ENCODE measurements at places on chromosomes 1 and 21.

DNA sequence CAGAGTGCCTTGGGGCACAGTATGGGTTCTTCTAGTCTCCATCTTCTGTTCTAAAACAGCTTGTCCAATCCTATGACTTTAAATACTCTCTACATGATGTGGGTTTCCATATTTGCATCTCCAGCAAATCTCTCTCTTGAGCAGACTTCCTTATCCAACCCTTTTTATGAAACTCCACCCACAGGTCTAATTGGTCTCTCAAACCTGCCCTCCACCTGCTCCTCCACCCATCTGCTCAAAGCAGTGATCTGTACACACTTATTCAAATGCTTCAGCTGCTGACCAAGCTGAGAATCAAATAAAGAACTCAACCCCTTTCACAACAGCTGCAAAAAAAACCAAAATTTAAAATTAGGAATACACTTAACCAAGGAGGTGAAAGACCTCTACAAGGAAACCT, 11.5 kb downstream of the MCOLN2 start:
- no peak overlapping the region for H3K4me3 ChIP-seq
- no peak for DNase-seq
- no peaks in the 10 kb centered on the region for H3K36me3 ChIP-seq
- H3K27me3 ChIP-seq: no peaks in the 10 kb centered on the region

- H3K36me3 ChIP-seq: no peaks in the 10 kb centered on the region
- no peak overlapping the region for H3K27ac ChIP-seq
- DNase-seq: no peak
- no peaks in the 10 kb centered on the region for H3K27me3 ChIP-seq
These were observed 154.0 kb upstream of the WNT4 start for GRCh38 chr1:22296701-22297591.

GRCh38 chr21:15682186-15682895, 47.4 kb upstream of the USP25 start:
- no peak overlapping the region for H3K27ac ChIP-seq
- H3K36me3 ChIP-seq: no peaks in the 10 kb centered on the region
- no peaks in the 10 kb centered on the region for H3K27me3 ChIP-seq
- H3K4me1 ChIP-seq: no peaks in the 10 kb centered on the region

DNA sequence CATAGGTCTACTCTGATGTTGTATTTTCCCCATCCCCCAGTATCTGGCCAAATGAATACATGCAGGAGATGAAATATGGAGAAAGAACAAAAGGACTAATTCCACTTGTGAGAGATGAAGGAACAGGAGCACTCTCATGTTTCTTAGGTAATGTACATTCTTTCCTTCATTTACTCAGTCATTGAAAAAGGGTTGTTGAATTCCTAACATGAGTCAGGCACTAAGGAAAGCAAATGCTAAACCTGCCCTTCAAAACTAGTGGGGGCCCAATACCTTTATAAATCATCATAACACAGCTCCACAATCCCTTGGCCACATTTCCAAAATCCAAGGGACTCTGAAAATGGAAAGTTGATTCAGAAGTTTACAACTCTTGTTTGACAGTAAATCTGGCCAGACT, 94.3 kb downstream of the DIRAS3 start:
- DNase-seq: no peak
- H3K27ac ChIP-seq: no peak overlapping the region
- no peaks in the 10 kb centered on the region for H3K27me3 ChIP-seq
- H3K4me3 ChIP-seq: no peak overlapping the region

DNA sequence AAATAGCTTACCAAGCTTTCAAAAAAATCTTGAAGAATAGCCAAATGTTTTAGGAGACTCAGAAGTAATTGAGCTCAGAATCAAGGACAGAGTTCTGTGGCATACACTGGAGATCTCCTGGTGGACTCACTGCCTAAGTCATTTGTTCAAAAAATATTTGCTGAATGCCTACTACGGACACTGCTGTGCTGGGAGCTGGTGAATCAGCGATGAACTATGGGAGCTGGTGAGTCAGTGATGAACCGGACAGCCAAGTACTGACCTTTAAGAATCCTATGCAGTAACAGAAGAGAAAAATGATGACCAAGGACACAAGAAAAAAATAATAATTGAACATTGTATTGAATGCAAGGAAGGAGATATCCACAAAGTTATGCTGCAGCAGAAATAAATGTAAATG, 717.9 kb upstream of the CXADR start:
- no peak overlapping the region for H3K27ac ChIP-seq
- no peaks in the 10 kb centered on the region for H3K36me3 ChIP-seq
- no peaks in the 10 kb centered on the region for H3K4me1 ChIP-seq
- peak; percentile 61 for DNase-seq
- H3K27me3 ChIP-seq: no peaks in the 10 kb centered on the region
- no peak overlapping the region for H3K4me3 ChIP-seq

DNA sequence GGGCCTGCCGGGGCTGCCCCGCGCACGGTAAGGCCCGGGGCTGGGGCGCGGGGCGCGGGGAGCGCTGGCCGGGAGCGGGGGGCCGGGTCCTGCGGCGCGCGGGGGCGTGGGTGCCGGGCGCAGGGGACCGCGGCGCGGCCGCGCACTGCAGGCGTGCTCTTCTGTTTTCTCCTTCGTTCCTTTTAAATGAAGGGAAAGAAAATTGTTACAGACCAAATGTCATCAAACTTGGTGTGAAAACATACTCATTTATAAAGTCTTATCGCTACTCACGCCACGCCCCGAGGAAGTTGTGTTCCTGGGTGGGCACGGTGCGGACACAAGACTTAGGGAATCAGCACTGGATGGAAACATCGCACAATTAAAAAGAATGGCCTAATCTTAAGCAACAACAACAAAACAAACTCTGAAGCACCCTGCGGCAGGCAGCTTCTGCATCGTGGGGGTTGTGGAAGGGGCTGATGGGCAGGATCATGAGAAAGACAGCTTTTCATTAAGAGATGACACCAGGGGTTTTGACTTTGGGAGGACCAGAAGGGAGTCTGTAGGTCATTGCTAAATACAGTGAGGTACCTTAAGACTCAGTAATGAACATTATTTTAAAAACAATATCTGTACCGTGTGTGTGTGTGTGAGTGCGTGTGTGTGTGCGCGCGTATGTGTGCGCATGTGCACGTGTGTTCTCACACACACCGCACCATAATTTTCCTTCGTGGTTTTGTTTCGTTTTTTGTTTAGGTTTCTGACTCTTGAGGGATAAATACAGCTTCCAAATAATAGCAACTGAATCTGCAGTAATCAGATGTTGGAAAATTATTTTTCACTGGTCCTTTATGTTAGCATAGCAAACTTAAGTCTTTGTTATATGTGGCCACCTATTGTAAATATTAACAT, 548 bp downstream of the B3GALT5 start:
- H3K27me3 ChIP-seq: no peaks in the 10 kb centered on the region
- H3K27ac ChIP-seq: no peak overlapping the region
- H3K36me3 ChIP-seq: no peaks in the 10 kb centered on the region
- DNase-seq: no peak
- peak overlapping the region; percentile 27 for H3K4me3 ChIP-seq

DNA sequence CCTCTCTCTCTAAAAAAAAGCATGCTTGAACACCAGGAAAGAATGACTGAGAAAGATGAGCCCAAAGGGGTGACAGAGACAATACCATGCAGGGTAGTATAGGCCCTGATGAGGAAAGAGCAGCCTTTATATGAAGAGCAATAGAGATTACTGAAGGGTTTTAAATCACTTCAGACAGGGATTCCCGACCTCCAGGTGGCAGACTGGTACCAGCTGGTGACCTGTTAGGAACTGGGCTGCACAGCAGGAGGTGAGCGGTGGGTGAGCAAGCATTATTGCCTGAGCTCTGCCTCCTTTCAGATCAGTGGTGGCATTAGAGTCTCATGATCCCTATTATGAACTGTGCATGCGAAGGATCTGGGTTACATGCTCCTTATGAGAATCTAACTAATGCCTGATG, 30.8 kb upstream of the GTF2B start:
- H3K36me3 ChIP-seq: no peaks in the 10 kb centered on the region
- no peak overlapping the region for H3K27ac ChIP-seq
- DNase-seq: no peak
- H3K4me3 ChIP-seq: no peak overlapping the region

- DNase-seq: no peak
- no peaks in the 10 kb centered on the region for H3K27me3 ChIP-seq
- H3K4me3 ChIP-seq: no peak overlapping the region
- no peak overlapping the region for H3K27ac ChIP-seq
These were observed 8.0 kb downstream of the RCSD1 start for GRCh38 chr1:167638064-167638463.

DNA sequence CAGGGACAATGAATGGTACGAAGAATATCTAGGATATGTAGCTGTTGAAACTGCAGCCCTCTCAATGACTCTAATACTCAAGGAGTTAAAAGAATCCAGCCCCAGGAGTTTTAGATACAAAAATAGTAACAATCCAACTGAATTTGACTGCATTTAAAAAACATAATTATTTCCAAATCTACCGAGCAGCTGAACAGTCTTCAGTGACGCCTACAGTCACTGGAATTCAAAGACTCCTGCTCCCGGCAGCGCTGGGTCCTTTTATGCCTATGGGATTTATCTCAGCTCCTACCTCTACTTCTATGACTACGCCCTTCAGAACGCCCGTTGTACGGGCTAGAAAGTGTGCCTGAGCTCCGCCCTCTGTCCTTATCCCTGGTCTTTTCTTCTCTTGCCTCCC, 55.7 kb downstream of the WARS2 start:
- DNase-seq: no peak
- no peaks in the 10 kb centered on the region for H3K36me3 ChIP-seq
- no peak overlapping the region for H3K4me3 ChIP-seq
- H3K27ac ChIP-seq: no peak overlapping the region
- H3K4me1 ChIP-seq: peaks cover 2% of the 10 kb centered on the region

DNA sequence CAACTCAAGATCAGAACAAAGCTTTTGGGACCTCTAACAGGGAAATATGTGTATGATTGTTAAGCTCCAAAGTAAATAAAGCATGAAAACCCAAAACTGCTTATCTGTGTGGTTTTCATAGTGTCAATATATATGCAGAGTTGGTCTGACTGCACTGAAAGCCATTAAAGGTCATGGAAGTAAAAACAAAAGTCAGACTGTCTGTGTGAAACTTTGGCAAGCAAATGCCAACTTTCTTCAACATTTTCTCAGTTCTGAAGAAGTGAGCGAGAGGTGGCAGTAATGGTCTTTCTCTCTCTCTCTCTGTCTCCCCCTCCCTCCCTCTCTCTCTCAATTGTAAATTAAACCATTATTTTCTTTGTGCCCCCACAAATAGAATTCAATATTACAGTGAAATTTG, 100.1 kb upstream of the S1PR1 start:
- H3K36me3 ChIP-seq: no peaks in the 10 kb centered on the region
- no peaks in the 10 kb centered on the region for H3K27me3 ChIP-seq
- no peak overlapping the region for H3K4me3 ChIP-seq
- DNase-seq: no peak
- no peak overlapping the region for H3K27ac ChIP-seq
- H3K4me1 ChIP-seq: no peaks in the 10 kb centered on the region

DNA sequence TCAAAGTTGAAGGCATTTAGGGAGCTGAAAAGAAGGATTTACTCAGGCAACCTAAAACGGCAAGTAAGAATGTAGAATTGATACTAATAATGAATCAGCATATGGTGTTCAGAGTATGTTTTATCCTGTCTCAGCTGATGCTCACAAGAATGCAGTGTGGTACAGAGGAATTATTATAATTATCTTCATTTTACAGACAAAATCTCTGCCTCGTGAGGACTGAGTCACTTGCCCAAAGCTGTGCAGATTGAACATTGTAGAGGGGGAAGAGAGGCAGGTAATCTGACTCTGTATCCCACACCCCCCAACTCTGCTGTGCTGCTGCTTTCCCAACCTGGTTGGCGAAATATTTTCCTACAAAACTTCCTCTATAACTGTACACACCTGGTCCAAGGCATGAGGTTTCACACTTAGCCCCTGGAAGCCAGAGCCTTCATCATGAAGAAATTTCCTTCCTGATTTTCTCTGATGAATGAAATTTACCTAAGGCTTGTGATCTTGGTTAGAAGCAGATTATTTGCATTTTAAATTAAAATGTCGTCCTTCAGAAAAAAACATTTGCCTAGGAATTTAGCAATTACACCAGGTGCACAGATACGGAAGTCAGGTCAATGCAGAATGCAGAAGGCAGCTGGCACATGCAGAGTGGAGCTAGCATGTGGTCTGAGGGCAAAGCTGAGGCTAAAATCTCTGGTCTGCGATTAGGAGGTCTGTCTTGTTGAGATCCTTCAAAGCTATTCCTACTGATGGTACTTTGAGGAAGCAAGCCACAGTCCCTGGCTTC, 52.8 kb downstream of the DPT start:
- no peak overlapping the region for H3K4me3 ChIP-seq
- no peaks in the 10 kb centered on the region for H3K36me3 ChIP-seq
- H3K27ac ChIP-seq: no peak overlapping the region
- no peak for DNase-seq

- H3K4me3 ChIP-seq: no peak overlapping the region
- no peak overlapping the region for H3K27ac ChIP-seq
- no peaks in the 10 kb centered on the region for H3K4me1 ChIP-seq
- no peak for DNase-seq
- no peaks in the 10 kb centered on the region for H3K36me3 ChIP-seq
These were observed 1.4 kb downstream of the ESRRG start for GRCh38 chr1:216721863-216722262.

DNA sequence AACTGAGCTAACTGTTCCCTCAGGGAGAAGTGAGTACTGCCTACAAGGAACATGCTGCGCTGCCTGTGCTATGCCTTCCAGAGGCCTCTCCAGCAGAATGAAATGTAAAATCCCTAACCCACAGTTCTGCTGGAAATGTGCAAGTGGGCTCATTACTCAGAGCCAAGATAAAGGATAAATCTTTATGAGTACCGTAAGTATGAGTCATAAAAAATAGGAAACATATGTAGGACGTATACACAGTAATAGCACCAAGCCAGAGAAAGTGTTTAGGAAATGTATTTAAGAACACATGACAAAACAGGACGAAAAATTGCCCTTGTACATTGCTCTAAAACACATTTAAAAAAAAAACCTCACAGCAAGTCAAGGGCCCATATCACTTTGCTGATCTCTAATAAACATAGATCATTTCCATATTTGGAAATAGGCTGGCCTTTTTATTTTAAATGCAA, 104.6 kb downstream of the TGFBR3 start:
- H3K4me1 ChIP-seq: peaks cover 34% of the 10 kb centered on the region
- H3K27me3 ChIP-seq: no peaks in the 10 kb centered on the region
- H3K4me3 ChIP-seq: no peak overlapping the region
- no peak for DNase-seq
- H3K36me3 ChIP-seq: no peaks in the 10 kb centered on the region

DNA sequence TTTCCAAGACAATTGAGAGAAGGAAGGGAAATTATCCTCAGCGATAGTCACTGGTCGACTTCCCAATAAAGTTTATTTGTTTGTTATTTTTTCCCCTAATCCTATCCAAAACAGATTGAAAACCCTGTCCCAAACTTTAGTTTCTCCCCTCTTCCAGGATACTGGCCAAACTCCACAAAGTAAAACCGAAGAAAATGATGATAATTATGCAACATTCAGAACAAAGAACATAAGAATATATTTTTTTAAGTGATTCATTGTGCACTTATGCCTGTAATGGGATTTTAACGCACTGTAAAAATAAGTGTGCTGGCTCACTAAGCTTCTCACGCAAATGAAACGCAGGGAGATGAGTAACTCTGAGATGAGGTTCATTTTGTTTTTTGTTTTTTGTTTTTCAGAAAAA, 6.0 kb downstream of the GLIS1 start:
- H3K4me3 ChIP-seq: no peak overlapping the region
- no peak for DNase-seq
- H3K27ac ChIP-seq: no peak overlapping the region
- H3K4me1 ChIP-seq: no peaks in the 10 kb centered on the region
- H3K36me3 ChIP-seq: no peaks in the 10 kb centered on the region

GRCh38 chr1:153122831-153123421, 9.6 kb upstream of the SPRR2F start:
- no peak overlapping the region for H3K4me3 ChIP-seq
- peaks cover 3% of the 10 kb centered on the region for H3K4me1 ChIP-seq
- no peaks in the 10 kb centered on the region for H3K27me3 ChIP-seq
- DNase-seq: peak; percentile 72
- H3K27ac ChIP-seq: peak overlapping the region; percentile 56

Data from ovary (tissue), 10 donors.